Right ventricle myocardium superior (tissue), 1 donor: ENCODE measurements at places on chromosomes 3 and 15.

DNA sequence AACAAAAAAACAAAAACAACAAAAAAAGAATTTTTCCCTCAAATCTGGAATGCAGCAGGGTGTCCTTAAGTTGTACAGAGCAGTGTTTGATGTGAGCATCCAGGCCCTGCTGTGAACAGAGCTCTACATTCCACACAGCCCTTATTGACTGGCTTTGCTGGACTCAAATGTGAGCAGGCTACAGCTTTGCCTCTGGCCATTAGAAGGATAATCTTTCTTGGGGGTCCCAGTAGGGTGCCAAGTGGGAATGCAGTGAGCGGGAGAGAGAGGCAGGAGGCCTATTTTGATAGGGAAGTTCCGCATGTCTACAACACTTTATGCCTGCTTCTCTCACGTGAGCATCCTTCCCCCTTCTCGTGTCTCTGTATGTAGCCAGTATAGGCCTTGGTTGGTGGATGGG lies 34.4 kb upstream of the TPRG1 start:
- DNase-seq = no peak

DNA sequence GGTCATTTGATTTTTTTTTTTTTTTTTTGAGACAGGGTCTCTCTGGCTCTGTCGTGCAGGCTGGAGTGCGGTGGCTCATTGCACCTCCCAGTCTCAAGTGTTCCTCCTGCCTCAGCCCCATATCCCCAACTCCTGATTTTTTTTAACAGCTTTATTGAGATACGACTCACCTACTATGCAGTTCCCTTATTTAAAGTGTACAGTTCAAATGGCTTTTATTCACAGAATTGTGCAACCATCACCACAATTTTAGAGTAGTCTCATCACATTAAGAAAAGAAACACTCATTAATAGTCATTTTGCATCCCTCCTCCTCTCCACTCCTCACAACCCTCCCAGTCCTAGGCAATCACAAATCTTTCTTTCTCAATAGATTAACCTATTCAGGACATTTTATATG lies 1.9 kb upstream of the TRA2B start:
- DNase-seq = no peak

DNA sequence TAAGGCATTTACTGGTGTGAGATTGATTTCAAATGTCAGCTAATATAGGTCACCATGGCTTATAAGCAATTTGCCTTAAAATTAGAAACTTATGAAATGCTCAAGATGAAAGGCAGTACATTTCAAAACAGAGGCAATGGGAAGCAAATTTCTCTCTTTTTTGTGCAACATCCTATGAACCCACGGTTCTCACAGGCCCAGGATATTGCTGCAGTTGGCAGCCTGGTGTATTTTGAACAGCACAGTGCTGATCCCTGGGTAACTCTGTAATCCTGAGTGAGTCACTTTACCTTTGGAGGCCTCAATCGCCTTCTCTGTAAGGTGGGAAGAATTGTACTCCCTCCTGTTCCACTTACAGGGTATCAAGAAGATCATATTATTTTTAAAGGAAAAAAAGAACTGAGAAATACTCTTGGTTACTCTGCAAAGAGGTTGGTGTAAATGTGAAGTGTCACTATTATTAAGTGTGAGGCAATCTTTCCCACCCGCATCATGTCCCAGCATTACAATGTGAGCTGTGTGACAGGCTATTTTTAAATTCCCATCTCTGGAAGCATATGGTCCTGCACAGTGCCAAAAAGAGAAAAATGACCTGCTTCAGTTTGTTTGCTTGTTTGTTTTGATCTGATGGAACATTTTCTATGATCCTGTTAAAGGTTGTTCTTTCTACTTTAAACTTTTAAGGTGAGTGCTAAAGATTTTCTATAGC lies 190.1 kb upstream of the LPP start:
- DNase-seq = no peak

DNA sequence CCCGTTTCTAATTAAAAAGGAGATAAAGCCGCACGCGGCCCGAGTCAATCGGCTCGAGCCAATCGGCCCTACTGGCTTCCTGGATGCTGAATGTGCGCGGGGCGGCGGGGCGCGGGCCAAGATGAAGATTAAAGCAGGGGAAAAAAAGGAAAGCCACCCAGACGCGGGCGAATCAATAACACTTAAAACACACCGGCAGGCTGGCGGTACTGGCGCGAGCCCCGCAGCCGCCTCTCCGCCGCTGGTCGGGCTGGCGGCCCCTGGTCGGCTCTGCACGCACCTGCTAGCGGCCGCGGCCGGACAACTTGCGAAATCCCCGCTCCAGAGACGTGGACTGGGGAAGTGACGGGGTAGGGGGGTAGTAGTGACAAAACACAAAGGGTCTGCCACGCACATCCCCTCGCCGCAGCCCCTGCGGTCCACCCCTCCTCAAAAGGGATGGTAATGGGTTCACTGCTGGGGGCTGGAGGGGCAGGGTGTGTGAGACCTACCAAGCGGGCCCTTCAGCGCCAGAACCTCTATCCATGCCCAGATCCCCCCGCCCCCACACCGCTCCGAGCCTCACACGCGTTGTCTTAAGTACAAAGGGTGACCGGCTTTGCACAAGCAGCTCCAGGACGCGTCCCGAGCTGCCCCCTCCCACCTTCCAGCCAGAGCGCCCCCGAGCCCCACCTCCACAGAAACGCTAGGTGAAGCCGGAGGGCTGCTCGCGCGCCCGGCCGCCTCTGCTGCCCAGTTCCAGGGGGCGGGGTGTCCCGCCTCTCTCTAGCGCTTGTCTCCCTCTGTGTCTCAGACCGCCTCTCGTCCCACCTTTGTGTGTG lies 1.4 kb downstream of the WNT7A start:
- DNase-seq = no peak

DNA sequence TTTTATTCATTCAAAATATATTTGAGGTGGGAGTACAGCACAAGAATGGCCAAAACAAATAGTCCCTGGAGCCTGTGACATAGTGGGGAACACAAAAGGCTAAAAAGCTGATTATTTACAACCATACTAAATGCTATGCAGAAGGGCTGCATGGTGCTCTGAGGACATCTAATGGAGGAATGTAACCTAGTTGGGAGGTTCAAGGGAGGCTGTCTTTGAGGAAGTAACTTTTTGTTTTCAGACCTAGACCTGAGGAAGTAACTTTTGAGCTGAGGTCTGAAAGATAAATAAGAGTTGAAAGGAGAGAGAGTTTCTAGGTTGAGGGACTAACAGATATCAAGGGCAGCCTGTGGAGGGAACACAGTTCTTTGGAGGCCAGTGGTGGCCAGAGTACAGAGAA lies 34.8 kb upstream of the RASA2 start:
- DNase-seq = no peak

GRCh38 chr3:181054538-181054937 lies 65.0 kb upstream of the DNAJC19 start:
- no peak for DNase-seq

- DNase-seq = no peak
Measured at GRCh38 chr3:71087143-71088018, 496.1 kb downstream of the FOXP1 start.

DNA sequence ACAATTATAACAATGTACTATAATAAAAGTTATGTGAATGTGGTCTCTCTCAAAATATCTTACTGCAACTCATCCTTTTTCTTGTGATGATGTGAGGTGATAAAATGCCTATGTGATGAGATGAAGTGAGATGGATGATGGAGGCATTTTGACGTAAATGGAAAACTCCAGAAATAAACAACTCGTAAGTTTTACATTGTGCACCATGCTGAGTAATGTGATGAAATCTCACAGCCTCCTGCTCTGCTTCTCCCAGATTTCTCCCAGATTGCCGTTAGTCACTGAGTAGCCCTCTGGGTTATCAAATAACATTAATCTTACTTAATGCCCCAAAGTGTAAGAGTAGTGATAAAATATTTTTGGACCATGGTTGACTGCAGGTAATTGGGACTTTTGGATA lies 64.8 kb upstream of the SLCO2A1 start:
- no peak for DNase-seq

DNA sequence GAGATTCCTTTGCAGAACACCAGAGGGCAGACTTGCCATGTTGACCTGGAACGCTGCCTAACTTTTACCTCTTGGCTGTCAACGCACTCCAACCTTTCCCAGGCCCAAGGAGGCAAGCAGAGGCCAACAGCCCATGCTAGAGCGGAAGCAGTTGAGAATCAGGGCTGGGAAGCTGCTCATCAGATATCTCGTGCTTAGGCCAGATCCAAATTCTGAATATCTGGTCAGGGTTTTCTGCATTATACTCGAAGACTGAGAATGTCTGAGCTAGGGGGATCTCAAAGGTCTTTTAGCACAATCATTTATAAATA lies 2.5 kb downstream of the XIRP1 start:
- DNase-seq = no peak

DNA sequence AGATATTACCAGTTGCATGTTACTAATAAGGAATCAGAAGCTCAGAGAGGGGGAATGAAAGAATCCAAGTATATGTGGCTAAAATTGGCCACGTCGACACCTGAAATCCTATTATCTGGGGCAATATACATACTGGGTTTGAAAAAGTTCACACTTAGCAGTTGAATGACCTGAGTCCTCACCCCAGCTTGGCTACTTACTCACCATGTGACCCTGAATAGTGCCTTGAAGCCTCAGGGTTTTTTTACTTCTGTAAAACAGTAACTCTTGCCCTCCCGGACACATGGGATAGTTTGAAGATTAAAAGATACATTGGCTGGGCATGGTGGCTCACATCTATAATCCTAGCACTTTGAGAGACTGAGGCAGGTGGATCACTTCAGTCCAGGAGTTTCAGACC lies 342.2 kb upstream of the TPRG1 start:
- no peak for DNase-seq

DNA sequence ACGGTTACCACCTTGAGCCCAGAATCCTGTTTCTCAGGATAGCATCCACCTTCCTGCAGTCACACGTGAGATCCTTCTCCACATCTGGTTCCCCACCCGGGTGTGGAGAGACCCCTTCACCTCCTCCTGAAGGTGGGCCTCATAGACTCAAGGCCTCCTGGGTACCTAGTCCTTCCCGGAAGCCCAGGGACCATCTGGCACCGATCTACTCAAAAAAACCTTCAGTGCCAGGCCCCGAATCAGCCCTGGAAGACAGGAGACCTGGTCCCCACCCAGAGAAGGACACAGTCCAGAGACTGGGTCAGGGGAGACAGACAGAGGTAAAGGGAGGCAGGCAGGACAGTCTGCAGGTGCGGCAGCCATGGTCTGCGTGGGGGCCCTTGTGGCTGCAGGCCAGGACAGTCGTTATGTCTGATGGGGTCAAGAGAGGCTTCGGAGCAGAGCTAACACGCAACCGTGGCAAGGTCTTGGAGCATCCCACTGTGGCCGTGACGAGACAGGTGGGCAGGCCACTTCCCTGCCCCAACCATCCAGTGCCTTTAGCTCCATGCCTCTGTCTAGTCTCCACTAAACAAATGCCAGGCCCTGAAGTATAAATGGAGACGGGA lies 112.2 kb upstream of the ABHD17C start:
- DNase-seq = no peak

DNA sequence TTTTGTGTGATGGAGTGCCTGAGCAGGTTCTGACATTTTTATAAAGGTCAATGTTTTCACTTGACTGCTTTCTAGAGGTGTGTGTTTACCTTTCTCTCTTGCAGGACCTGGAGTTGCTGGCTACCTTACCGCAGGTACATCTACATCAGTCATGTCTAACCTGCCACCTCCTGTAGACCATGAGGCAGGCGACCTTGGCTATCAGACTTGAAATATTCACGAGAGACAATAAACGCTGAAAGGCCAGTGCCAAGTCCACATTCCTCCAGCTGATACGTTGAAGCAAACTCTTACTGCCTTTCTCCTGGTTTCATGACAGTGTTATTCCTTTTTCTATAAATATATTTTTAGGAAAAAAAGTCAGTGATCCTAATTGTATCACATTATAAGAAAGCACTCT lies 59.0 kb upstream of the ACKR4 start:
- DNase-seq = no peak

GRCh38 chr15:36498401-36498800 lies 81.0 kb upstream of the CDIN1 start:
- no peak for DNase-seq

DNA sequence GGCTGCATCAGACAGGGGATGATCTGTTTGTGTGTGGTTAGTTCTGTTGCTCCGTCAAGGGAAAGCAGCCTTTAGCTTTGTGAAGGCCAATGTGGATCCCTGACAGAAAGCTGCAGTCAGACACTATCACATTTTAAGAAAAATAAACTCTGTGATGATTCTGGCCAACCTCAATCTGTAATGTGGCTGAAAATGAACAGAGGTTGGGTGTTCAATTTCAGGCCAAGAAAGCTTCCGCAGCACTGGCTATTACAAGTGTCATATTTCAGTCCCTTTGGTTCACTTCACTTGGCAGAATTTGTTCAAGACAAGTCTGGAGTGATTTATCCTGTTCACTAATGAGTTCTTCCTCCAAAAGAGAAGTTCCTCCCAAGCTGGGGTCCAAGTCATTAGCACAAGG lies 571.8 kb upstream of the IL12A start:
- no peak for DNase-seq

- no peak for DNase-seq
Measured at GRCh38 chr3:173586166-173586565, 188.6 kb downstream of the NLGN1 start.

DNA sequence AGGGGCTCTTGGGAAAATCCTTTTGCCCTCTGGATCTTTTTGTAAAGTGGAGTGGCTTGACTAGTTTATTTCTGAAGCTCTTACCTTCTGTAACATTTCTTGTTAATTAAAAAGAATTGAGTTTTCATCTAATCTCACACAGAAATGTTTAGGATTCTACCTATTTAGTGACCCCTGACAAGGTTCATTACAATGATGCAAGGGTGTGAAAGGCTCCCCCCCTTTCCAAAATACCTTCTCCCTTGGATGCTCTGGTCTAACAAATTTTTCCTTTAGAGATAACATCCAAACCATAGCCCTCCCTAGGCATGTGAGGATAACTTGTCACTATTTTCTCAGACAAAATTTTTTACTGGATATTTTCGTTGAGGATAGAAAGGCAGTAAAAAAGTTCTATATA lies 223.9 kb downstream of the THRB start:
- DNase-seq = no peak

DNA sequence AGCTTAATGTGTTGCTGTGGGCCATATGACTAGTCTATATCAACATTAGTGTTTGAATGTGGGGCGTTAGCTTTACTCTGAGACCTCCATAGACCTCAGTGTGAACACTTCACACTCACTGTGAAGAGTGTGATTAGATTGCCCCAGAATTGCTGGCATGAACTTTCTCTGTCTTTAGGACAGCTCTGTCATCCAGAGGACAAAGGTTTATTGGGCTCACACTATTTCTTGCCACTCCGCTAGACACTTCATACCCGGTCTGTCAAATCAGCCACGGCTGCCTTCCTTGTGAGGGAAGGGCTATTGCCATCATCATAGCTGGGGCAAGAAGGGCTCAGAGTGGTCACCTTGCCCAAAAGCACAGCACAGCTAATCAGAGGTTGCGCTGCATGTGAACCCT lies 316.8 kb upstream of the NR2E3 start:
- no peak for DNase-seq
